ENCODE measurements at places on chromosomes 1 and 21.

DNA sequence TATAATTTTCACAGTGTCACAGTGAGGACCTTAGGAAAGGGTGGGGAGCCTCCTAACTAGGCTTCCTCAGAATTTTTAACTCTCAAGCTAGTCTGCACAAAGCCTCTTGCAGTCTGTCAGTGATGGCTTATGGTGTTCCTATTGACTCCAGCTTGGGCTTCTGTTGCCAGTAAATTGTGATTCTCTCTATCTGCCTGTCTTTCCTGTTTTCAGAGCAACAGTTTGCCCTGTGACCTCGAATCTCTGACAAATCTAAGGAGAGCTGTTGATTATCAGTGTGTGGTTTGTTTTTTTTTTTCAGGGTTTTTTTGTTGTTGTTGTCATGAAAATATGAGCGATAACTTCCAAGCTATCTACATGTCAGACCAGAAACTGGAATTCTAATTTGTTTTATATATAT is 423.2 kb upstream of the B3GALT2 start:
- no peak for DNase-seq

- DNase-seq, result no peak
Observed at GRCh38 chr21:44975720-44976555, 36.1 kb downstream of the SLX9 start.

GRCh38 chr1:47991187-47991586 is 6.0 kb downstream of the TRABD2B start:
- no peak for DNase-seq

DNA sequence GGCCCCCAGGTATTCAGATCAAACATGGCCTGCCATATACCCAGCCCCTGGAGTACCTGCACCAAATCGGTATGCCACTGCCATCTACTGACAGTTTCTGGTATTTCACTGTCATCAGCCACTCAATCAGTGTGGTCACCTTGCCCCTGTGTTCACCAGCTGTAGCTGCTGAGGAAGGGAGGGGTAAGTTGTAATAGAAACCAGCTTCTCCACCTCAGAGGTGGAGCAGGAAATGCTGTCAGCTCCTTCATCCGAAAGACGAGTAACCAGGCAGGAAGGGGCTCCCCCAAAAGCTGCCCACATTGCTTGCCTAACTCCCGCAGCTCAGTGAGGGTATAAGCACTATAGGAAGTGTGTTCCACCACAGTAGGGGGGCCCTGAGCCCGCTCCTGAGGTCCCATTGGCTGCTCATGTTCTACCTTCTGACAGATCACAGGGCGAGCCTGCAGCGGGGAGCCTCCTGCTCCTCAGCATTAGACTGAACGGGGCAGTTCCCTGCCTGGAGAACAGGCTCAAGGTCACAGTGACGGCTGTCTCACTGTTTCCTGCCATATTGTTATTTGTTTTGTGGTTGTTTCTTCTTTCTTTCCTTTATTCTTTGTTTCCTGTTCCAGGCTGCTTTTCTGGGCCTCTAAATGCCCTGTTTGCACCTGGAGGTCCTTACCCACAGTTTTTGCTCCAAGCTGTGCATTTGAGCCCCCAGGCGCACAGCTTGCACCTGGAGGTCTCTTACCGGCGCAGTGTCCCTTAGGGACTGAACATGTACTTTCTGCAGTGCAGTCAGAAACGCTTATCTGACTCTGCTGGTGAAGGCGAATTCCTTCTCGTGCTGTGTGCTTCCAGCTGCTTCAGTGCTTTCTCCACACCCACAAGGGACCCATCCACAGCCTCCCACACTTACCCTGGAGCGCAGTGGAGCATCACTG is 1638.3 kb downstream of the MRPL39 start:
- no peak for DNase-seq

DNA sequence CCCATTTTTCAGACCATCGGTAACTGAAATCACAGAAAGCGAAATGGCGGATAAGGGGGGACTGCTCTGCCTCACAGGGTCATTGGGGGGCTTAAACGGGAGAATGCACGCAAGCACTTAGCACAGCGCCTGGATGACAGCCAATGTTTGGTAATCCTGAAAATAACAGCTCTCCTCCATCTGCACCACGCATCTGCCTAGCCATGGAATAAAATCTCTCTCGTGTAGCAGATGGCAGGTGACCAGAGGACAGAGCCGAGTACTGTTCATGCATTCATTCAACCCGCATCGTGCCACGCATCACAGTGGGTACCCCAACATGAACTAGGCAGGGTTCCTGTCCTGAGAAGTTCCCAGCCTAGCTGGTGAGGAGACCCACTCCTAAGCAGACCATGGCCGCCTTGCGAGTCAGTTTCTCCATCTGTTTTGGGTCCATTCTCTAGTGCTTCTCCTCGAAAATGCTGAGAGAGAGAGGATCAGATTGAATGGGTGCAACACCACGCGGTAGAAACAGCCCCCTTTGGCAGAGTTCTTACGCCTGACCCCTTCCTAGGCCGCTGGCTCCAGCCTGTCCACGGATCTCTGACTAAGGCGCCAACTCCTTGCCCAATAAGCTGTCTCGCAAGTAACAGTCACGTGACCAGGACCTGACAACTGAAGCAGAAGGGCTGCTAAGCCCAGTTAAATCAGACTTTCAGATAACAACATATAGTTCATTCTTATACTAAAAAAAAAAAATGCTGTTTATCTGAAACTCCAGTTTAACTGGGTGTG is 7.3 kb downstream of the SLC1A7 start:
- no peak for DNase-seq

DNA sequence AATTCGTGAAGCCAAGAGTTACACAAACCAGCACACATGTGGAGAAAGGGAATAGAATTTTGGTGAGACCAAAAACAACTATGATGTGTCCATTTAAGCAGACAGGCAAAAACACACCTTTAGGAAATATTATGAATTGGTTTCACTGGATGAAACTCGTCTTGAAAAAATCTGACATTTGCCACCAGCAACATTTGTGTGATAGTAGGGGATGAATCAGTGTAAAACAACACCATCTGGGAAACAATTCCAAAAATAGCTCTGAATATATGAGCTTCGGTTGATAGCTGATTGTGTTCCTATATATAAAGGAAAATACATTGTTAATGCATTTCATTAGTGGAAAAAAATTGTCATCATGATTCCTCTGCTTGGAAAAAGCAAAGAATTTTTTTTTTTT is 327.8 kb downstream of the PAPPA2 start:
- no peak for DNase-seq

DNA sequence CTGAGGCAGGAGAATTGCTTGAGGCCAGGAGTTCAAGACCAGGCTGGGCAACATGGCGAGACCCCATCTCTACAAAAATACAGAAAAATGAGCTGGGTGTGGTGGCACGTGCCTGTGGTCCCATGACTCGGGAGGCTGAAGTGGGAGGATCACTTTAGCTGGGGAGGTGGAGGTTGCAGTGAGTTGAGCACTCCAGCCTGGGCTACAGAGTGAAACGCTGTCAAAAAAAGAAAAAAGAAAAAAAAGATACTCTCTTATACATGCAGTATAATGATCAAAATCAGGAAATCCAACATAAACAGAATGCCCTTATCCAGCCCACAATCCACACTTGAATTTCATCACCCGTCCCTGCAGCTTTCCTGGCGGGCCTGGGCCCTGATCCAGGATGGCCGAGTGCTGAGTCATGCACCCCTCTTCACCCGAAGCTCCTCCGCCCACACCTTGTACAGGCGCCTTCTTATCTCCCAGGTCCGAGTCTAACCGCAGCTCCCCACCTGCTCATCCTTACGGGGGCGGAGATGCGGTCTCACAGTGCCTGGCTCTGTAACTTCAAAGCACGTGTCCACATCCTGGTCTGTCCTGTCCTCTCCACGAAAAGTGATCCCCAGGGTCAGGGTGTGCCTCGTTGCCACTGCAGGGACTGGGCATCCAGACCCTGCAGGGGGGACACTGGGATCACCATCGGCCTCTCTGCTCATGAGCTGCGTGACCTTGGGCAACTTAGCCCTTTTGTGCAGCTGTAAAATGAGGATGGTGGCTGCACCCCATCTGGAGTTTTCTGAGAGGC is 120.2 kb upstream of the SLC45A1 start:
- DNase-seq, result no peak

- no peak for DNase-seq
Observed at GRCh38 chr1:183920651-183921050, 115.7 kb downstream of the RGL1 start.

DNA sequence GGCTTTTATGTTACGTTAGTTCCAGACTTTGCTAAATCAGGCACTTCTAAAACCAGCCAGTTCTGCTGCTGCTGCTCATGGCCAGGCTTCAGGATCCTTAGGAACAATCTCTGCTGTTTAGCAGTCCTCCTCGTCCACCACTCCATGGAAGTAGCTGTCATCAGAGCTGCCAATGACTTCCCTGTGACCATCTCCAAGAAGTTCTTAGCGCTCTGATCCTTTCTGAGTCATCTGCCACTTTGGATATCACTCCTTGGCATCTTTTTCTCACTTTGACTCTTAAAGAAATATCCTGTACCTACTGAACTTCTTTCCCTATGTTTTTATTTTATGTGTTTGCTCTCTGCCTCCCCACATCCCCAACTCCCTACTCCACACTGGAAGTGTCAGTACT is 14.7 kb upstream of the IRF2BP2 start:
- DNase-seq, result no peak

- DNase-seq, result no peak
Observed at GRCh38 chr1:995665-996633, 3.9 kb downstream of the HES4 start.

DNA sequence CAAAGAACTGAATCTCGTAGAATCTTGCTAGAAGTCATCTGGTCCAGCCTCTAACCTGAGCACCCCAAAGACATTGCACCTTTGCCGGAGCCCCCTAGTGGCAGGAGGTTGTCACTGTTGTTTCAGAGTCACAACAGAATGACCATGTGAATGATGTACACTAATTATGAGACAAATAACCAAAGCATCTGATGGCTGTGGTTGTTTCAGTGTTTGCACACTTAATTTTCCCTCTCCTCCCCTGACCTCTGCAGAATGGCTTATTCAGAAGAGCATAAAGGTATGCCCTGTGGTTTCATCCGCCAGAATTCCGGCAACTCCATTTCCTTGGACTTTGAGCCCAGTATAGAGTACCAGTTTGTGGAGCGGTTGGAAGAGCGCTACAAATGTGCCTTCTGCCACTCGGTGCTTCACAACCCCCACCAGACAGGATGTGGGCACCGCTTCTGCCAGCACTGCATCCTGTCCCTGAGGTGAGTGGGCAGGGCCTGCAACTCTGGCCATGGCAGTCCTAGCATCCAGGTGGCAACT is 26.4 kb downstream of the TRAF5 start:
- no peak for DNase-seq
